ENCODE measurements at places on chromosomes 4 and X.

- DNase-seq = no peak
Measured at GRCh38 chr4:148216866-148217814, 225.1 kb downstream of the NR3C2 start.

- no peak for DNase-seq
Measured at GRCh38 chr4:44351069-44351468, 97.5 kb downstream of the KCTD8 start.

- DNase-seq = no peak
Measured at GRCh38 chrX:96835660-96836289, 47.9 kb upstream of the RPA4 start.

- no peak for DNase-seq
Measured at GRCh38 chr4:114780205-114780604, 181.6 kb downstream of the UGT8 start.

DNA sequence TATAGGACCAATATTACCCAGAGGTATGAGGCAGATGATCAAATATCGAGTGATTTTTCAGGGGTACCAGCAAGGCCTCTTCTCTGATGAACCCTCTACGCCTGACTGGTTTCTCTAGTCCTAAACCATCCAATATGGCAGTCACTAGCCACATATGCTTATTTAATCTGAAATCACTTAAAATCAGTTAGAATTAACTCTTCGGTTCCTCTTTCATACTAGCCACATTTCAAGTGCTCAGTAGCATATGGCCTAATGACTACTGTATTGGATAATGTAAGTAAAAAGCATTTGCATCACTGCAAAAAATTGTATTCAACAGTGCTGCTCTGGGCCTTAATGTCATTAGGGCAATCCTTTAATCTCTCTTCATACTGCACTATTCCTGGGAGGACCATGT is 4.4 kb upstream of the APBB2 start:
- no peak for DNase-seq

- no peak for DNase-seq
Measured at GRCh38 chr4:159195361-159195769, 92.5 kb downstream of the RAPGEF2 start.

GRCh38 chr4:133129237-133129636 is 19.9 kb upstream of the PCDH10 start:
- no peak for DNase-seq

GRCh38 chr4:83320548-83320947 is 14.1 kb downstream of the HPSE start:
- no peak for DNase-seq

- DNase-seq = no peak
Measured at GRCh38 chr4:95219109-95219508, 329.7 kb downstream of the UNC5C start.

- DNase-seq = no peak
Measured at GRCh38 chrX:136220540-136220939, 30.7 kb downstream of the MAP7D3 start.

DNA sequence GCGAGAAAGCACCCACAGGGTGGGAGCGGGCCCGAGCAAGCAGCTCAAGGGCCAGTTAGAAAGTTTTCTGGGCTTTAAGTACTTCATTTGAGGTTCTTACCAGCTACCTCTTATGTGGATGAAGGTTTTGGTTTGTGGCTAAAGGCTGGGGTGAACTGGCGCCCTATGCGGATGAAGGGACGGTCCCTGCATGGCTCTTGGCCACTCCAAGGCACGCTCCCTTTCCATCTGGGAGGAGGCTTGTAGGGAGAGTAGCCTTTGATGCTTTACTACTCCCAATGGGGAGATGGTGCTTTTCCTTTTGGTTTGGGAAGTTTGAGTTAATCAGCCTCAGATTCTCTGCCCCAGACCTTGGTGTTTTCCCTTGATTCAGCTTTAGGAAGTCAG is 17.7 kb downstream of the MRFAP1 start:
- no peak for DNase-seq

- no peak for DNase-seq
Measured at GRCh38 chr4:95209927-95210326, 338.8 kb downstream of the UNC5C start.

DNA sequence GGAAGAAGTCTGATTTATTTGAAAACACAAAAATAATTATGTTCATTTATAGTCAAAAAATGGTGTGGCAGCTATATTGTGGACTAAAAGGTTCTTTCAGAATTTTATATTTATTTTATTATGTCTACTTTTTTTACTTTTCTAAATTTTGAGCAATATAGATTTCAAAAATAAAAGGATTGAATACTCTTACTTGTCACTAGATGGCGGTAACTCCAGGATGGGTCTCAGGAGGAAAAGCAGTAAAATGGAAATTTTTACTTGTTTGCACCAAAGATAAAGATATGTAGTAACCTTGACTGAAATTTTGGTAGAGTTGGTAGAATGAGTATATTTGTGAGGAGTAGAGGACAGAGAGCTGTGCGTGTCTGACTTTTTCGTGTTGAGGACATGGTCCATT is 14.5 kb upstream of the DACH2 start:
- DNase-seq = no peak

DNA sequence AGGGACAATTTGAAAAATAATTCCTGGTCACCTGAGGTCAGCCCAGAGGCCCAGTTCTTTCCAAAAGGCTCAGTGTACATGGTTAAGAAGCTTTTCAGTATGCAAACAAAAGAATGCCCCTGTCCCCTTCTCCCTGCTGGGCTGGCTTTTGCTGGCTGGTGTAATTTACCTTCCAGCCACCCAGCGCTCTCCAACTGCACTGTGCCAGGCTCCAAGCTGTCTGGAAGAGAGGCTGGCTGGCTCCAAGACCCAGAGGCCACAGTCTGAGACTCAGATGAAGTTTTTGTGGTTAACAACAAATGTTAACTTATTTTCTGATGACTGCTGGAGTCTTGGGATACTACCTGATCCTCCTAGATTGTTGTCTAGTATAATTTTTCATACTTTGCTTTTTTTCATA is 11.9 kb upstream of the KIT start:
- DNase-seq = no peak

- DNase-seq = no peak
Measured at GRCh38 chr4:21986307-21986706, 37.7 kb upstream of the KCNIP4 start.

DNA sequence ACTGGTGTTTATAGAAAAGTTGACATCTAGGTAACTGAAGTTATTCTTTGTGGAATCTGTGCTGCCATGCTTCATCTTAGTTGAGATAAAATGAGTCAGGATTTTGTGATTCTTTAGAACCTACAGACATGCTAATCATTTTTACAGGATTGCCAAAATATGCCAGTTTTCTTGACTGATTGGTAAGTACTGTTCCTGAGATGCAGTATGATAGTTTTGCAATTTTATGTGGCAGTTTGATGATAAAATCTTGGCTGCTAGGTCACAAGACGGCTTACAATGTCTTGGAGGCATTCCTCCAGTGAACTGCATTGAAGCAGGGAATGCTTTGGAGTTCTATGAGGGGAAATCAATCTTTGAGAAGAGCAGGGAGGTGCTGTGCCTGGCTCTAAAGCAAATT is 104.4 kb upstream of the ESX1 start:
- no peak for DNase-seq

DNA sequence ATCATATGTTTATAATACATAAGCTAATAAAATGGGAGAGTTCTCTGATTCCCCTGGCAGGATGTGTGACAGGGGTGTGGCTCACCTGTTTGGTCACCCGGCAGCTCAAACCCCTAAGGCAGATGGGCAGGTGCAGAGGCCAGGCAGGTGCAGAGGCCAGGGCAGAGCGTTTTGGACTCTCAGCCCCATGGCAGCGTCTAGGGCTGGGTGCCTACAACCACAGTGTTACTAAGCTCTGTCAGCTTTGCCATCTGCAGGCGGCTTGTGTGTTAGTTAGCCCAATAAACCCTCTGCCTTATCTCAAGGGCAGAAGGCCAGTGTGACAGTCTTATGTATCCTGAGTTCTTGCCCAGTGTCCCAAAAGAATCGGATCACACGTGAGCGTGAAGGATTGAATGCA is 54.0 kb upstream of the UGT2B15 start:
- DNase-seq = no peak

DNA sequence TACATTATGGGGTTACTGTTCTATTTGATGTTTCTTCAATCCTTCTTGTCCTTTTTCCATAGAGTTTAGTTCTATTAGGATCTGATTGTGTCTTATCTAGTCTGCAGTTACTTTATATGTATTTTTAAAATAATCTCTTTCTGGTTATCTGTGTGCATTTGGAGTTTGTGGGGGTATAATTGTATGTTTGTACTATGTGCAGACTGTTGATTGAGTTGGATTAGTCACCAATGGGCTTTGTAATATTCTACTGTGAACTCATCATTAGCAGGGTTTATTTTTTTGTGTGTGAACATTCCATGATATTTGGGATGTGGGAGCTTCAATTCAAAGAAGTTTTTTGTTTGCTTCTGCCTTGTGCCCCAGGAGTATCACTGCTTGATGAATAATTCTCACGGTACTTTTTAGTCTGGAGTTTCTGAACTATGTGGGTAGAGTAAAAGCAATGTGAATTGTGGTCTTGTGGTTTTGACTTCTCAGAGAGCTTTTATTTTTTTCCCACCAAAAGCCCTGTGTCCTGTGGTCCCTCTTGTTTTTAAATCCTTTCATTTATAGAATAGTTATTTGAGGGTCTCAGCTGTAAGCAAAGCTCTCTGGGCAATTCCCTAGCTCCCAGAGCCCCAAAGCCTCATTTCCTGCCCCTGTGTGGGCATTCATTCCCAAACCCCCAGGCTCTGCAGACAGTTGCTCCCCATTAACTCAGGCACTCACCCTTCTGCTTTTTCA is 127.8 kb downstream of the PHKA2 start:
- DNase-seq = no peak

DNA sequence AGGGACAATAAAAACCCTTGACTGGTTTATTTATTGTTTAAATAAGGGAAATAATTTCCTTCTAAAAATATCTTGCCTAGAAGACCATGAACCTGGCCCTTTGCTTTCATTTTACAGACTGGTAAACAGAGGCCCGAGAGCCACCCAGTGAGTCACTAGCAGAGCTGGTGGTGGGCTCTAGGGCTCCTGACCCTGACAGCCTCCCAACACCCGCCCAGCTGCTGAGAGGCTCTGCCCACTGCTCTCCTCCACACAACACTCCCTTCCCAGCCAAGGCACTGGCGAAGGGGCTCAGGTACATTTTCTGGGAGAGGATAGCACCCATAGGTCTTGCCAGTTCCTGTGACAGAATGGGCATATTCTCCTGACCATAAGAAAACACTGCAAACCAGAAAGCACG is 18.1 kb upstream of the PPEF2 start:
- no peak for DNase-seq

DNA sequence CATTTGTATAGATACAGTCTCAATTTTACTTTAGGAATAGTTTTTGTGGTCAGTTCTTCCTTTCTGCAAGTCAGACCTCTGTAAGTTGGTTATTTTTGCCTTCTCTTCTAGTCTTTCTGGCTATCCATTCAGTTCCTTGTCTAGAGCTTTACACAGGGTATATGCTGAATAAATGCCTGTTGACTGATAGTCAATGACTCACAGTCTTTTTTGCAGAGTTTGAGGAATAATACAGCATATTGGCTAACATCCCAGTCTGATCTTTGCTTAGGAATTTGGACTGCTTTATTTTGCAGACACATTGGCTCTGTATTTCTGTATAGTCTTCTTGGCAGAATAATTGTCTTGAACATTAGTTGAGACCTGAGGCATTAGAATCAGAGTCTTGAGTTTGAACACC is 132.4 kb downstream of the MAGEC1 start:
- no peak for DNase-seq

DNA sequence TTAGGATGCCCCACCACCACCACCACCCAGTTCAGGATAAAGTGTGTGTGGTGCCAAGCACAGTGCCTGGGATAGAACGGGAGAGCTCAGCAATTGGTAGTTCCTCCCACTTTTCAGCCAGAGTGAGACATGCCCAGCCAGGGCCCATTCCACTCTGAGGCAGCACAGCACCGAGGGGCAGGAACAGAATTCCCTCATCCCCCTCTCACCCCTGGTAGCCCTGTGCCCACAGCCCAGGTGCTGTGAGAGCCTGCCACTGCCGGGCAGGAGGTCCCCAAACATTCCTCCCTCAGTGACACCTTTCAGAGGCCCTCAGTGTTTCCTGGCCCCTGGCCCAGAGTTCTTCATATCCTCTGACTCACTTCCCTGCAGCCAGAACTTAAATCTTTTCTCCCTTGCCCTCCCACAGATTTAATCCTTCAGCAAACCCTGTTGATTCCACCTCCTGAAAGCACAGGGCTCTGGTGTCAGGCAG is 8.1 kb downstream of the RIPPLY1 start:
- DNase-seq = no peak

DNA sequence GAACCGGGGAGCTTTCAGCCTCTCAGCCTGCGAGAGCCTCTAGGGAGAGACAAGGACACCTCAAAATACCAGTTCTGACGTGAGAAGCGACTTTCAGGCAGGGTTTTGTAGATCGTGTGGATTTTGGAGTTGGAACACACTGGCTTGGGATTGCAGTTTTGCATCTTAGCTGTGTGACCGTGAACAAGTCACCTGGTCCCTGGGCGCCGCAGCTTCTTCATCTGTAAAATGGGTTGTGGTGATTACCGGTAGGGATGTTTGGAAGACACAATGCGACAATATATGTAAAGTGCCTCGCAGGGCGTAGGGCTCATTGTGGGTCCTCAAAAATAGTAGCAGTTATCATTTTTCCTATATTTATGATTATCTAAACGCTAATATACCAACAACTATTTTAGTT is 43.7 kb upstream of the STOX2 start:
- no peak for DNase-seq

DNA sequence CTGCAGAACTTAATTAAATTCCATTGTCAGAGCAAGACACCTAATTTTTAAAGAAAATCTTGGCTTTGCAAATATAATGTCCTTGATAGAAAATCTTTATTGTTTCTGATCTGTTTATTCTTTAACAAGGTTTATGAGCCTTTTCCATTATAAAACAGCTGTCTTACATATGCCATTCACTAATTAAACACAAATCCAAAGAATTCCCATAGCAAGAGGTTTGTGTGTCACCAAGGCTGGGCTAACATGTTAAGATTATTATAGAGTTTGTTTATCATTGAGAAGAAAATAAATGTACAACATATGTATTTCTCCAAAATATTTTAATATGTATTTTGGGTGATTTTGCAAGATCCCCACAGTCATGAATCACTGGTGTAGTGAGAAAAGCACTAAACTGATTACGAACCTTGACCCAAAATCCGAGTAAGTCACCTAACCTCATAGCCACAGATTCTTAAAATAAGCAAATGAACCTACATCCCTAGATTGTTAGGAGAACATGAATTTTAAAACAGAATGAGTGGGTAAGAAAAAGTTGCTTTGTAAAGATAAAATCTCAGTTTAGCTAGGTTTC is 694.8 kb upstream of the INTU start:
- no peak for DNase-seq

- DNase-seq = no peak
Measured at GRCh38 chrX:5640071-5640470, 588.6 kb downstream of the NLGN4X start.

GRCh38 chr4:27787195-27787594 is 926.6 kb downstream of the STIM2 start:
- no peak for DNase-seq

DNA sequence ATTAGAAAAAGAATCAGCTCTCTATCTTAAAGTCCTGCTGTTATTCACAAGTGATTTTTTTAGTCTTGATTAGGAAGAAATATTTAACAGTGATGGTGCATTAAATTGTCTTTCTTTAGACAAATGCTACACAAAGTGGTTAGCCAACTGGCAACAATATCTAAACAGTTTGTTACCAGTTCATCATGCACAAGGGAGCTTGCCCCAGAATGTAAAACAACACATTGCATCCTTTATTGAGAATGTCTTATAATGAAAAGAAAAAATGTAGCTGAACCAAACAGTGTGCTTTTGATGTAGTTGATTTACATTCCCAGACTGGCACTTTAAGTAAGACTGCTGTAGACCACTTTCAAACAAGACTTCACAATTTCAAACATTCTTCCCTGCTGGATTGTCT is 34.1 kb upstream of the NAA11 start:
- no peak for DNase-seq
